ENCODE measurements at places on chromosomes 12 and 14.
A peak's percentile ranks its signal among the peaks of the same experiment; 100 is the strongest.

DNA sequence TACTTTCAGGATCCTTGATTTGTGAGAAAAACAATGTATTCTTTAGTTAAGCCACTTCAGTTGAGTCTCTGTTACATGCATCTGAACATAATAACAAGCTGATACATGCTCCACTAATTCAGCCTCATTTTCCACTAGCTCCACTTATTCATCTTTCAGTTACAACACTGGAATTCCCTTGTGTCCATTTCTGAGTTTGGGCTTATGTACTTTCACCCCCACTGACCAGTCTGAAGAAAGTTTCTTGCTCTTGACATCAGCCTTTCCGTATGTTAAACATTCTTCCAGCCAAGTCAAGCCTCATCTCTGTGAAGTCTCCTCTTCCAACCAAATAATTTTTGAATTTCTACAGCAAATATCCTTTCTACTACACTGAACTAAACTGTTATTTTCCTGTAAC, 592.5 kb upstream of the NOVA1 start:
- DNase-seq: no peak

DNA sequence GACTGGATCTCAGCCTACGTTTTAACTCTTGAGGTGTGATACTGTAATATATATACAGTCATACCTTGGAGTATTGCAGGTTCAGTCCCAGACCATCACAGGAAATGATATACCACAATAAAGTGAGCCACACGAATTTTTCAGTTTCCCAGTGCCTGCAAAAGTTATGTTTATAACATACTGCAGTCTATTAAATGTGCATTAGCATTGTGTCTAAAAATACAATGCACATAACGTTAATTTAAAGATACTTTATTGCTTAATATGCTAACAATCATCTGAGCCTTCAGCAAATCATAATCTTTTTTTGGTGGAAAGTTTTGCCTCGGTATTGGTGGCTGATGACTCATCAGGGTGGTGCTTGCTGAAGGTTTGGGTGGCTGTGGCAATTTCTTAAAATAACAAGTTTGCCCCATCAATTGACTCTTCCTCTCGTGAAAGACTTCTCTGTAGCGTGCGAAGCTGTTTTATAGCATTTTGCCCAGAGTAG, 18.9 kb downstream of the PYROXD1 start:
- no peak for DNase-seq

DNA sequence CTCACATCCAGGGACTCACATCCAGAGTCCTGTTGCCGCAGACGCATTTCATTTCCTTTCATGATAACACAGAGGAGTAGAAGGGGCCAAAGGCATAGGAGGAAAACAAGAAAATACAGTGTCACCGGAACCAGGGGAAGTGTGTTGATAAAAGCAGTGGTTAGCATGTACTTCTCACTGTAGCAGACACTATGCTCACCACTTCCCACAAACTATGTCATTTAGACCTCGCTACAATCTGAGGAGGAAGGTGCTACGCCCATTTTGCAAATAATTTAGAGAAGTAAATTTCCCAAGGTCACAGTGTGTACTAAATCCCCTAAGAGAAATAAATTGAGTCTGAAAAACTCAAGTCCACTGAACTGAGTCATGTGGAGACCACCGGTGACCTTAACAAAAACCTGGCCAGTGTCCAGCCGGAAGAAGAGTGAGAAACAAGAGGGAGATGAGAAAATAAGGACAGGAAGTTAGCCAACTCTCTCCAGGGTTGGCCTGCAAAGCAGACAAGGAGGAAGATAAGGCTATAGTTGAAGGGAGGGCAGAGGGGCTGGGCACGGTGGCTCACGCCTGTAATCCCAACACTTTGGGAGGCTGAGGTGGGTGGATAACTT, 25.8 kb upstream of the TMCC3 start:
- DNase-seq: peak; percentile 51

DNA sequence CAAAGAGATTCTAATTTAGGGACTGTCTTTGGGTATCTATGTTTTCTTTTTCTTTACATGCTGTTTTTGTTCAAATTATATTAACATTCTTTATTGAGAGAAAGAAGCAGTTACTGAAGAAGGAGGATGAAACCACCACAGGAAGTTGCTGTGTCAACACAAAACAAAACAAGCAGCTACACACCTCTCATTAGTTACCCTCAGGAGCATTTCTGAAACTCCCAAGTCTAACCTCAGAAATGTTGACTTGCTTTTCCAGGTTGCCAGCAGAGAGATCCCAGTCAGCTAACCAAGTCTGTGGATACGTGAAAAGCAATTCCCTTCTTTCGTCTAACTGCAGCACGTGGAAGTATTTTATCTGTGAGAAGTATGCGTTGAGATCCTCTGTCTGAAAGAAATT, 33.5 kb downstream of the CLEC1A start:
- no peak for DNase-seq

DNA sequence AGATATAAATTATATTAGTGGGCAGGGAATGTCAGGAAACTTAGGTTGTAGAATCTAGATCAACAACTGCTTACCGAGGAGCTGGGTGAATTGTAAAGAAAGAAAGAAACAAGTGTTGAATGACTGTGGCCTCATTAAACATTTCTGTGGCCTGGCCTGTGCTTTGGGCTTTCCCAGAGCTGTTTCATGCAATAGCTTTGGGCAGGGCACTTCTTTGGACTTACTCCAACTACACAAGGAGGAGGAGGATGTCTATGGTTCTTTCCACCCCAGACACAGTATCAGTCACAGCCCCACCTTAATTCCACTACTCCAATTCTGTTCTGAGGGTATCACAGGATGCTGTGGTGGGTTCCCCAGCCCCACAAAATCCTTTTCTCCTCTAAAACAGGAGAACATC, 38.0 kb downstream of the DPF3 start:
- DNase-seq: no peak

DNA sequence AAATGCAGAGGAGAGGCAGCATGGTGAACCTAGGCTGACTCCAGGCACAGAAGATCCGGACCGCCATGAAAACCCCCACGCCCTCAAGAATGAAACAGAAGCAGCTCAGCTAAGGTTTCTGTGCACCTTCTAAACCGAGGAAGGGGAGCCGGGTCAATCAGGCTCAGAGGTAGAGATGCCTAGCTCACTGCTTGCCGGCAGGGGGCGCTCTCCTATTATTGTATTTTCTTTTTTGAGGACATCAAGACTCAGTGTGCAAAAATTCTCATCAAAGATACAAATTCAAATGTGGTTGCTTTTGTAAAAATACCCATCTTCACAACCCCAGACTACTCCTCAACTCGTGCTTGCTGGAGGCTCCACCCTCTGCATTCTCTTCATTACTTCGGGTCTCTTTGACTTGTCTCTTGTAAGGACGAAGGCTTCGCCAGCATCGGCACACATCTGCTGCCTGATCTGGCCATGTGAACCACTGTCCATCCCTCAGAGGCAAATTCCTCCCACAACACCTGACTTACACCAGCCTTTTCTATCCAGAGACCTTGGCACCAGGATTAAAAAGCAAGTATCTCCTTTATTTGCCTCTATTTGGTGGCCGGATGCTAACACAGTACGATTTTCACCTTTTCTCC, 33.4 kb upstream of the RNASE3 start:
- peak; percentile 65 for DNase-seq

- DNase-seq: no peak
Observed at GRCh38 chr12:100666588-100666987, 93.1 kb downstream of the GAS2L3 start.

- DNase-seq: no peak
Observed at GRCh38 chr14:99747582-99748330, 45.5 kb upstream of the EML1 start.

DNA sequence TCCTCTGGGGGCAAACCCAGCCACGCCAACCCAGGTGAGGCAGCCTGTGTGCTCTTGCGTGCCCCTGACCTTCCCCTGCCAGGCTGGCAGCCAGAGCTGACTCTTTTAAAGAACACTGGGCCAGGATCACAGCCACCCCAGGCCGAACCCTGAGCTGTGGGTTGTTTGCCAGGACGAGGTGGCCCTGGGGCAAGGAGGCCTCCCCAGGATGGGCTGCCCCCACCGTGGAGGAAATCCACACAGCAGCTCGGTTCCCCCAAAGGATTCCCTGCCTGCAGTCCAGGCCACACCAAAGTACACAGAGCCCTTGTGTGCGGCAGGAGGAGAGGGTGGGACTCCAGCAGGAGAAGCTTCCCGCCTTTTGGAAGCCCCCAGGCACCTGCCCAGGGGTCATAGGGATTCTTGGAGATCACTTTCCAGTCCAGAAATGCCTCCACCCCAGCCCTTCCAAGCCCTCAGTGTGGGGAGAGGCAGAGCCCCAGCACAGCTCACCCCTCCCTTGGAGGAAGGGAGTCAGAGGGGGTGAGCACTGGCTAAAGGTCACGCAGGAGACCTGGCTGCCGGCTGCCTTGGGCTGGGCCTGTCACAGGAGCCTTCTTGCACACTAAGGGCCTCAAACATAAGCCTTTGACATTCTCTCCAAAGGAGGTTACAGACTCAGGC, 115.6 kb downstream of the CALM1 start:
- no peak for DNase-seq

DNA sequence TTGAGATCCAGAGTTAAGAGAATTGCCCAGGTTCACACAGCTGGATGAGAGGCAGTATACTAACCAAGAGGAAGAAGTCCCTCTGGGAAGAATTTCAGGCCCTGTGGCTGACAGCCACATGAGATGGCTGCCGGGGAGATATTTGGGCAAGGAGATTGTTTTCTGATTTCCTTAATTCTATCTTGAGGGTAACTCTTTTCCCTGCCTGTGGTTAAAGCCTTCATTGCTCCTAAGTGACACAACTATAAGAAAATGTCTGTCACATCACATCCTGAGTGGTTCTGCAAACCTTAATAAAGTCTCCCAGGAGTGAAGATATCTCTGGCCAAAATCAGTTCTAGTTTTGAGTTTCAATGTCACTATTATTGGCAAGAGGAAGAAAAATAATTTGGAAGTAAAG, 9.6 kb downstream of the ARHGDIB start:
- no peak for DNase-seq

DNA sequence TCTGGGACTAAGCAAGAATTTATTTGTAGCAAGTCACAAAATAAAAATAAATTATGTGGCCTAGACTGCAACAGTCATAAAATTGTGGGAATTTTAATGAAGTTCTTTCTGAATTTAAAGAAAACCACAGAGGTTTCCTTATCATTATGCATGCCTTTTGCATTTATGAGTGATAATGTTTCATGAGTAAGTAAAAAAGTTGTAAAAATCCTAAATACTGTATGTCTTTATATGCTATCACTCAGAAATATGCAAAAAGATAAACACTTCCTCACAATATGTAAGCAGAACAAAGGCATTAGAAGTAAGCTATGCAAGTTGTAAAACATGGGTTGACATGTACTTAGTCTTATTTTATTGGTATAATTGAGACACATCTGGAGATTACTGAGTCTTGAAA, 239.4 kb upstream of the PDE3A start:
- DNase-seq: no peak
